NCI-H1092 treated with DMSO at 0.1 percent for 48 hours (cell line): ENCODE measurements at places on chromosomes 12 and 14.

DNA sequence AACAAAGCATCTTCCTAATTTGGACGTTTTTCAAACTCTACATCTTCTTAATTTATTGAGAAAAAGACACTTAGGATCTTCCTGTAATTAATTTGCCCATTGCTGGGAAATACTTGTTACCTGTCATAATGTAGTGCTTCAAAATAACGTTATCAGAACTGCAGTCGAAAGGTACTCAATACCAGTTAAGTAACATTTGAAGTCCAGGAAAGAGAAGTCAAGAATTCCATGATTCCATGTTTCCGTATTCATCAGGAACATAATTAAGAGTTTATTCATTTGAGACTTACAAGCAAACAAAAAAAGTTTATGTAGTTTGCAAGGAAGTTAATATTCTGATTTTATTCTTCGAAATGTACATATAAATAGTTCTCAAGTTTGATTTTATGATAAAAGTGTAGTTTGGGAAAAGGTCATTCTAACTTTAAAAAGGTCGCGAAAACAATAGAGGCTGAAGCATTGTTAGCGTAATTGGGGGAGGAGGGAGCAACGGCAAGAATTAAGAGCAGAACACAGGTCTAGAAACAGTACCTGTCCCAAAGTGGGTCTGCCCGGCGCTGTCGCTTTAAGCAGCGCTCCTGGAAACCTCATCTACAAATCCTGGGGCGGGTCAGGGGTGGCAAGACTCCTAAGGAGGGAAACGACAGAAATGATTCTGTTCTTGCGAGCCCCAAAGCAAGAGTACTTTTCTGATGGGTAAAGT lies 1.2 kb upstream of the KCNMB4 start:
- no peak for DNase-seq

- peak; percentile 17 for DNase-seq
Observed at GRCh38 chr12:29611906-29612305, 114.4 kb upstream of the OVCH1 start.

DNA sequence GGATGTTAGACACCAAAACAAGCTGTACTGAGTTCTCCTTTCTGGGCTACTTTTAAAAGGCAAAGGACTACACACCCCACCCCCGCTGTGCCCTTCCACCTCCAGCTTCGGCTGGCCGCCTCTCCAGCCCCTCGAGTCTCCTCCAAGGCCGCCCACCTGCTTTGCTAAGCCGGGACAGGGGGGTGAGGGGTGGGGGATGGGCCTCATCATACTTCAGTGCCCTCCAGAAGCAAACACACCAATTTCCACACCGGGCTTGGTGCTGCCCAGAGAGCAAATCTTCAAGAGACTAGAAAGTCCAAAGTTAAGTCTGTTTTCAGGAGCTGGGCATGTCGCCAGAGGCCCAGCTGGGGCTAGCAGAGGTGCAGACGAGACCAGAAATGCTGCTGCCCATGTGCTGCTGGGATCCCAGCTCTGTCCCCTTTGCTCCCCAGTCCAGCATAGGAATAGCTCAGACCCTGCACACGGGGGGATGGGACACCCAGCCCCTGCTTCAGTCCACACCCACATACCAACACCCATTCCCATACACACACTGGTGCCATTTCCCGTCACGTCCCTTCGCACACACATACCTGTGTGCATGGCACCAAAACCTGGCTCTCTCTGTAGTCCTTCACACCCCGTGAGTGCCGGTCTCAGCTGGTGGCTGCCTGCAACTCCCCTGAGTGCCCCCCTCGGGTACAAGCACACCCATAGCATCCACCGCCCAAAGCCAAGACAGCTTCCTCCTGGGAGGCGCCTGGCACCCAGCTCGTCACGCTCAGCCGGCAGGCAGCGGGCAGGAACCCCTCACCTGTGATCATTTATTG lies 1.0 kb downstream of the SLC6A12 start:
- DNase-seq, result no peak

GRCh38 chr14:71532344-71532743 lies 399.9 kb upstream of the RGS6 start:
- DNase-seq, result no peak

- no peak for DNase-seq
Observed at GRCh38 chr14:45658226-45658916, 405.4 kb upstream of the MIS18BP1 start.
